ENCODE measurements at places on chromosomes 5 and 9. TPM values are rescaled to one million over a fixed set of nuclear protein-coding genes. Genes with fewer than 3 reads are reported as not detected.
A peak's percentile ranks its signal among the peaks of the same experiment; 100 is the strongest.

The PRDM9 gene
- polyA plus RNA-seq = not detected

The OR1J4 gene
- polyA plus RNA-seq = not detected

The NREP gene
- polyA plus RNA-seq = 283 TPM

The ACTBL2 gene
- polyA plus RNA-seq = not detected

DNA sequence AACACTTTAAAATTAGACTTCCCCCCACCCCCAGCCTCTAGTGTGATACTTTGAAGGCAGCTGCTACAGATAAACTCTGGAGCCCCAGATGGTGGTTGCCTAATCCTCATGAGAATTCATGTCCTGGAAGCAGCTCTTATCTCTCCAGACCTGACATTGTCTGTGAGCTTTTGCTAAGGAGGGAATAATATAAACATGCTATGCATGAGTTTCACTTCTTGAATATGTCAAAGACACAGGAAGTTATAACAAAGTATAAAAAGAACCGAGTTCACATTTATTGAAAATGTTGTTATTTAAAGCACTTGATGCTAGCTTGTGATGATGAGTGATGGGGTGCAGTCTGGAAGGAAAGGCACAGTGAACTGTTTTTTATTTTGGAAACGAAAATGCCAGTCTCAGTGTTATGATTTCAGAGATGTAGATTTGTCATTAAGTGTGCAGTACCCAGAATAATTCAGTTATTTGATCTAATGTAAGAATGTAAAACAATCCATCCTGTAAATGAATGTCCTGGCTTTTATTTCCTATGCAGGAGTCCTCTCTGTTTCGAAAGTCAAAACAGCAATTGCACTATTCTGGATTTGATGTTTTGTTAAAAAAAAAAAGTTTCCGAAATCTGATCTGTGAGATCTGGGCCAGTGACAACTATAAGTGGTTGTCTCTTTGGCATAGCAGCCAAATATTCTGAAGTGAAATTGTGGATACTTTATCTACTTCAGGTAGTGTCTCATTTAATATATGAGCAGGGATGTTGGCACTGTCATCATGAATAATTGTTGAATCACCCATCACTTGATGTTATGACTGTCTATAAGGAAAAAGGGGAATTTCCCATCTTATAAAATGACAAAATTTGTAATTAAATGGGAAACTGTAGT, 77.0 kb downstream of the ZCCHC7 start:
- peak; percentile 32 for DNase-seq

DNA sequence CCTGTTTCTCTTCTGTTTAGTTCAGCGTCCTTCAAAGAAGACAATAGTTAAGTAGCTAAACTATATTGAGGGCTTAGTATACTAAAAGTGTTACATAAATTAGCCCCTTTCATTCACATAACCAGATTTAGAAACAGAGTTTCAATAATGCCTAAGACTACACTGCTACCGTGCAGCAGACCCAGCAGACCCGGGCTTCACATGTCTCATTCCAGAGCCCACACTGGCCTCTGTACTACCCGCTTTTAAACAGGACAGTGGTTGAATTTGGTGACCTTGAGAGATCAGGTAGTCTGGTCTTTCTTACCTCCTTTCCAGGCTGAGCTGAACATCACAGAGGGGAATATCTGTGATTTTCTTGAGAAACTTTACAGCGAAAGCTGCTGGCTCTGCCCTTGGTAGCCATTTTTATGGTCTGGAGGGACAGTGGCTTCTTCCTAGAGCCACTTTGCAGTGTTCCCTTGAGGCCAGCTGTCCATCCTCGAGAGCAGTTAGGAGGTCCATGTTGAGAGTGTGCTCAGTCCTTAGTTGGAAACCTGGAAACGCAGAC, 56.5 kb downstream of the SLC22A5 start:
- DNase-seq = no peak

DNA sequence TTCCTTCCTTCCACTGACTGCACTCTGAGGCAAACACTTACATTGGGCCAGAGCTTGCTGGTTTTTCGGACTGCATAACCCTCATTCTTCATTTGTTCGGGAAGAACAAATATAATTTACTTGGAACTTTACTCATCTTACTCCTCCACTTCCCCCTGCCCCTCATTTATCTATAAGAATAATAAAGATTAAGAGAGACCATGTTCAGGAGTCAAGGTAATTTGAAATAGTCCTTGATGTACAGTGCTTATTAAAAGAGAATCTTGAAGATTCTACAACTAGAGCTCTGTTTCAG, 65.6 kb downstream of the BASP1 start:
- no peak for DNase-seq

DNA sequence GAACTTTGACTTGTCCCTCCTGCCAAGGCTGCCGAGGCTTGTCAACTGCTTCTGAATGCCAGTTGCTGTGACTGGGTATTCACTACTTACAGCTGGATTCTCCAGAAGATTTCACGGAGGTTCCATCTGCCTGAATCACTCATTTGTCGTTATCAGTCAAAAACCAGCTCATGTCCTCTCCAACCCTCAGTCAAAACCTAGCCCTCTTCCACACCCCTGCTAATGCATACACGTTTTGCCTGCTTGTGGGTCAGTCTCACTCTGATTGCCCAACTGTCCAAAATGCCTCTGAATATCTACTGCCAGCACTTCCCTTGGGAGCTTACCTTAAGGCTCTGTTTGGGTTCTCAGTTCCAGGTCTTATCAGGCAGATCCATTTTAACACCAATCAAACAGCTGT, 238.6 kb upstream of the TMEM161B start:
- DNase-seq = no peak

DNA sequence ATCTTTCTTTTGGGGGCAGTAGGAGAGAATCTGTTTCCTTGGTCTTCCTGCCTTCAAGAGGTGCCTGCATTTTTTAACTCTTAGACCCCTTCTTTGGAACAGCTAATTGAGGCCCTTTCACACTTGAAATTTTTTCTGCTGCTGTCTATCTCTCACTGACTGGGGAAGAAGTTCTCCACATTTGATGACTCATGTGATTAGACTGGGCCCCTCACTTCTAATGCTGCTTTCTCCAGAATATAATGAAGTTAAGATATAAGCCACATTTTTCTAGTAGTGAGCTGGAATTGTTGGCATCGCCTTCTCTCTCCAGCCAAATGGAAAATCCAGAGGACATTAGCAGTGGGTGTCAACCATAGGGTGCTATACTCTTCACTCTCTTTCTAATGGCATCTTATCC, 12.4 kb downstream of the ZNF474 start:
- DNase-seq = no peak
